Left hindlimb (tissue), 1 donor: ENCODE measurements at places on chromosomes 1 and 21.

DNA sequence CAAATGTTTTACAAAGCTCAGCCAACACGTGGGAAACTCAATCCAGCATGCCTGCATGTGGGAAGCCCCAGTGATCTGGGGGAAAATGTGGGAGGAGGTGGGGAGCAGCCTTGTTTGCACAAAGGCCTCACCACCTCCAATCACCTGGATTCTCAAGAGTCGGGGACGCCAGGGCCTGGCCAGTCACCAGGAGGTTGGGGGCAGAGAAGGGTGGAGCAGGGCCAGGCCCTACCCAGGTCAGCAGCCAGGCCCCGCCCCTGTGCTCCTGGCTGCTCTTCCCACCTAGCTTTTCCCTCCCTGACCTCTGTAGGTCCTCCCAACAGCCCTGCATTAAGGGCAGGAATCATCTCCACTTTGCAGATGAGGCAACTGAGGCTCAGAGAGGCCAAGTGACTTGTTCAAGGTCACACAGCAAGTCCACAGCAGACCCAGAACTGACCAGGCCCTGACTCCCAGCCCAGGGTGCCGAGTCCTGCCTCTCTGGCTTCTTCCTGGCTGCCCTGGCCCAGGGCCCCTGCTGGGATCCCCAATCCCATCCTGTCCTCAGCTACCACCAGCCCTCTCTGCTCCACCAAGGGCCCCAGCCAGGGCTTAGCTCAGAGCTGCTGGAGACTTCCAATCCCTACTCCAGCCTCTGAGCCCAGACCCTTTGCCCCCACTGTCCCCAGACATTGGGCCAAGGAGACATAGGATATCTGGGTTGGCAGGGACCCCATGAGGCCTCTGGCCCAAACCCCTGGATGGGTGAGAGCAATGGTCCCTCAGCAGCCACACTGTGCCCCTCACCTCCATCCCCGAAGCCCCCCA lies 508.6 kb downstream of the PTPRU start:
- no peak for DNase-seq

GRCh38 chr1:85356130-85356529 lies 79.7 kb upstream of the BCL10 start:
- no peak for DNase-seq

- DNase-seq, result no peak
Measured at GRCh38 chr1:6580593-6581409, 1.0 kb downstream of the ZBTB48 start.

DNA sequence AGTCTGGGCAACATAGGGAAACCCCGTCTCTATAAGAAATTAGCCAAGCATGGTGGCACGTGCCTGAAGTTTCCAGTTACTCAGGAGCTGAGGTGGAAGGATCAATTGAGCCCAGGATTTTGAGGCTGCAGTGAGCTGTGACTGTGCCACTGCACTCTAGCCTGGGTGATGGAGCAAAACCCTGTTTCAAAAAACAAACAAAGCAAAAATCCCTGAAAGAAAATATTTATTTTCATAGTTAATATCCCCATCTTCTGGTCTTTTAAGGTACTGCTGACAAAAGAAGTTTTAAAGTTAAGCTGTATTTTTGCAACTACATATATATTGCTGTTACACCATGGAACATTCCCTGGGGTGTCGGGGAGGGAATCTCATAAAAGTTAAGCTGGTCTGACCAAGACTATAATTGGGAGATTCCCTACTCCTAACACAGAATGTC lies 26.0 kb downstream of the VAMP4 start:
- no peak for DNase-seq

GRCh38 chr1:62904856-62905225 lies 120.9 kb downstream of the ATG4C start:
- DNase-seq, result no peak

GRCh38 chr21:42939582-42940413 lies 14.4 kb upstream of the ERVH48-1 start:
- peak; percentile 89 for DNase-seq

- DNase-seq, result no peak
Measured at GRCh38 chr21:27674041-27674615, 707.2 kb upstream of the ADAMTS5 start.

- no peak for DNase-seq
Measured at GRCh38 chr21:35611708-35612132, 448.6 kb downstream of the SETD4 start.

GRCh38 chr1:92858564-92859399 lies 26.9 kb downstream of the RPL5 start:
- DNase-seq, result peak; percentile 45

DNA sequence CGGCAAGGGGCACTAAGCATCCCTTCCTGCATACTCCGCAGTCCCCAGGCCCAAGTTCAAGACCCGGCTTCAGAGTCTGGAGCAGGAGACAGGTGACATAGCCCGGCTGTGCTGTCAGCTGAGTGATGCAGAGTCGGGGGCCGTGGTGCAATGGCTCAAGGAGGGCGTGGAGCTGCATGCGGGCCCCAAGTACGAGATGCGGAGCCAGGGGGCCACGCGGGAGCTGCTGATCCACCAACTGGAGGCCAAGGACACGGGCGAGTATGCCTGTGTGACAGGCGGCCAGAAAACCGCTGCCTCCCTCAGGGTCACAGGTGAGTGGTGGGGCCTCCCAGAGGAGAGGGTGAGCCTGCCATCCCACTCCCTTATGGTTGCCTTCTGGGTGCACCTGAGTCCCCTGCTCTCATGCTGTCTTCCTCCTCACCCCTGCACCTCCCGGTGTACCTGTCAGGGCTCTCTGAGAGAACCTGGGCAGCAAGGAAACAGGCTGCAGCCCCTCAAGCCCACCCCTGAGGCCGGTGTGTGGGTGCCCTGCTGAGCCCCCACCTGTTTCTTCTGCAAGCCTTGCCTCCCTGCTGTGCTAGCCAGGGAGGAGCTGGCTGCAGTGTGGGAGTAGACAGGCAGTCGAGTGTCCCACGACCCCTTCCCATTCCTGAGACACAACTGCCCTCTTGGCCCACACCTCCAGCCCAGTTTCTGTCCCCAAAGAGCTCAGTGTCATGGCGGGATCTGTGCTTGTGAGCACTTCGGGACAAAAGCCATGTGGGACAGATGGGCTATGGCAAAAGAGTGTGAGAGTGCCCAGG lies 99.2 kb downstream of the TRIM11 start:
- DNase-seq, result no peak

- no peak for DNase-seq
Measured at GRCh38 chr1:218048828-218049420, 236.2 kb upstream of the RRP15 start.

DNA sequence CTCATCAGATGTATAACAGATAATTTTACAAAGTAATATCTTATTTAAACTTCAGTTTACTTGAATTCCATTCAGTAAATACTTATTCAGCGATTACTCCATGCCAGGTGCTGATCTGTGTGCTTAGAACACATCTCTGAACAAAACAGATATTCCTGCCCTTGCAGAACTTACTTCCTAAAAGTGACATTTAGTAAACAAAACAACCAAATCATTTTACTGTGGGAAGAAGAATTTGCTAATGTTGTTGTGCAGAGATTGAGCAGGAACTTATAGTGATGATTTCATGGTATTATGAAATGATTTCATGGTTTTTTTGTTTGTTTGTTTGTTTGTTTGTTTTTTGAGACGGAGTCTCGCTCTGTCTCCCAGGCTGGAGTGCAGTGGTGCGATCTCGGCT lies 39.3 kb upstream of the WLS start:
- DNase-seq, result no peak

GRCh38 chr1:190367200-190367599 lies 110.5 kb downstream of the BRINP3 start:
- no peak for DNase-seq

DNA sequence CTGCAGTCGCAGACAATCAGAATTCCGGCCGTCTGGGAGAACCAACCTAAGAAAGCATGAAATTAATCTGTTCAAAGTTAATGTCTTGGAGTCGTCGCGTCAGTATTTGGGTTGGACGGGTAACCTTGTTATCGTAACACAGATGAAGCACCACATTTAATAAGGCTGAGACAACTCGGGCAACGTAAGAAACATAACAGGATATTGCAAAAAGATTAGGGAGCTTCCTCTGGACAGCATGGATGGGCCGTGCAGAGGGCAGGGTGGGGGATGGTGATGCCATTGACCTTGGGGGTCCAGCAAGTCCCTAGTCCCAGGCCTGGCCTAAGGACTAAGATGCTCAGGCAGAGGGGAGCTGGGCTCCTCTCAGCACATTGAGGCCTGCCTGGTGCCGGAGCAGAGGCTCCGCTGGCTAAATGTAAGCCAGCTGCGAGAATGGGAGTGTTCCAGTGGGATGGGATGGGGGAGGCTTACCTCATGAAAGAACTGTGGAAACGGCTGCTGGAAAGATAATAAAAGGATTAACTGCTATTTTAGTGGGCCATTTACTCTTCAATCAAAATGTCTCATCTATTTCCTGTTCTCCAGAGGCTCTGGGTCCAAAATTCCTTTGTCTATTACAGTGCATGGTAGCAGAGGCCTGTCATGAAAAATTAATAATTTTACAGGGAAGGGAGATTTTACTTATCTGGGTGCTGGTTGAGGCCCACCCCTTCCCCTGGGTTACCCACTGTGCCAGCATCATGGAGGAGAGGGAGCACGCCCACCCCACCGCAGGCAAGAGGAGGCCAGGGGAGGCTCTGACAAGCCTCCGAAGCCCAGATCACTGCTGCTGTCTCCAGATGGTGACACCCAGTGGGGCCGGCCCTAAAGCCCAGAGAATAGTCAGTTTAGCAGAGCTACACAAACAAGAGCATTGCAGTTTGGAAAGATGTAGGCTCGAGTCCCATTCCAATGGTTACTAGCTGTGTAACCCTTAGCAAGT lies 131.6 kb downstream of the DMRTB1 start:
- peak; percentile 61 for DNase-seq

DNA sequence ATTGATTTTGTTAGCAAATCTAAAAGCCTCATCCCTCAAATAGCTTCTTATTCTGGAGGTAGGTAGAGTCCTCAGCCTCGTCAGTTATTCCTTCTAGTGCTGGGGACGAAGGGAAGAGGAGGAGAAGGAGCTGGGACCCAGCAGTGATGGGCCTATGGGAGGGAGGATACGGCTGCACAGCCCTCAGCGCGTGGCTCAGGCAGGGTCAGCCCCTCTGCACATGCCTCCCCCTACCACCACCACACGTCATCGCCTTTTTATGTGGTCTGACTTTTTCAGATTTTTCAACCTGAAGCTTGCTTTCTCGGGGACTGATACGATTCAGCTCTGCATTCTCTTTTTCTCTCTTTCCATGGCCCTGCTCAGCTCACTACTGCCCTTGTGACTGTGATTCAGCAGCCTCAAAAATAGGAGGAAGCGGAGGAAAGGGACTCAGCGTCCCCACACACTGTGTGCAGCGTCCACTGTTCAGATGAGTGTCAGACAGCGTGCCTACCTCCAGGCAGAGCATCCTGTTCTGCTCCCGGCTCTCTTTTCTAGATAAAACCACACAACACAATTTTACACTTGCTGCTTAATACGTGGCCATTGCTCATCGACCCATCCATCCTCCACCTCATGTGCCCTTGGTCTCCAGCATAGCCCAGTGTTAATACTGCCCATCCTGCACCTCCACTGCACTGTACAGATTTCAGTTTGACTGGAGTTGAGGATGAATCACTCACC lies 827 bp downstream of the OR2B11 start:
- DNase-seq, result no peak

DNA sequence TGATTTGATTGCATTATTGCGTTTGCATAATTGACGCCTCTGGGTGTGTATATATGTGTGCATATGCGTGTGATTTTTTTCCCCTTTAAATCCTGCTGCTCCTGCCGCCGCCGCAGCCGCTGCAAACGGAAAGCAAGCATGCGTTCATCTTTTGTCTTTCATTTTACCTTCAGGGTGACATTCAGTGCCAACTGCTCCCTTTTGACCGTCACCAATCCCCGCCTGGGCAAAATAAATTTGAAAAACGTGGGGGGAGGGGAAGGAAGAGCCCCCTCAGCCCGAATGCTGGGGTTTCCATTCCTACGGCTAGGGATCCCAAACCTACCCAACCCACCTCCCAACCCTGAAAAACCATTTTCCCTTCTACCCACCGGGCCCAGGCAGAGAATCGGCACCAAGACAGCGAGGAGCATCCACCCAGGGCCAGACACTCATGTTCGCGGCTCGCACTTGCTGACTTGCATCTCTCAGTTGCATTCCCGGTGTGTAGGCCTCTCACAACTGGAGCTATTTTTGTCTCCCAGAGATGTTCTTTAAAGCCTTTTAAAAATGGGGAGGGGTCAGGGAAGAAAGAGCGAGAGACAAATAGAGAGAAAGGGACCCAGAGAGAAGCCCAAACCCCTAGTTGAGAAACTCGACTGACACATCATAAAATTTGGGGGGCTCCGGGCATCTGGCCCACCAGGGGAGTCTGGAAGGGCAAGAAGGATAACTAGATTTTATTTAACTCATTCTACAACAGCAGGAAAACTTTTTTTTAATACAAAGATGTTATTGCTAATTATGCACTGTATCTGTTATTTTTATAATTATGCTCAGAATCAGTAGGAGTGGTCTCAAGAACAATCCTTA lies 367.1 kb upstream of the ESRRG start:
- DNase-seq, result peak; percentile 45

DNA sequence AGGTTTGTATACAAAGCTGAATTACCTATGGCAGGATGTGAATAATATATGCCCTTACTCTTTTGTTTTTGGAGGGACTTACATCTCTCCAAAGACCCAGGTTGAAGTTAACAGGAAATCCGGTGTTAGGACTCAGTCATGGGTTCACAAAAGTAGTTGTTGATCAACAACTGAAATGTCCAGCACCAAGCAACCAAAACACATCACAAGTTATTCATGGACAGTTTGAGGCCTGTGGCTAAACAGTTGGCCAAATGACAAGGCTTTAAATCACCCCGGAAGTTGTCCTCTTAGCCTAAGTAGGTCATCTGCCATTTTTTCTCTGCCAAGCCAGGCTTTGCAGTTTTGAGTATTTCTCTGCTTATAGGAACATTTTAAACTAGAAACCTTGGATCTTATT lies 89.9 kb downstream of the CD247 start:
- DNase-seq, result no peak

DNA sequence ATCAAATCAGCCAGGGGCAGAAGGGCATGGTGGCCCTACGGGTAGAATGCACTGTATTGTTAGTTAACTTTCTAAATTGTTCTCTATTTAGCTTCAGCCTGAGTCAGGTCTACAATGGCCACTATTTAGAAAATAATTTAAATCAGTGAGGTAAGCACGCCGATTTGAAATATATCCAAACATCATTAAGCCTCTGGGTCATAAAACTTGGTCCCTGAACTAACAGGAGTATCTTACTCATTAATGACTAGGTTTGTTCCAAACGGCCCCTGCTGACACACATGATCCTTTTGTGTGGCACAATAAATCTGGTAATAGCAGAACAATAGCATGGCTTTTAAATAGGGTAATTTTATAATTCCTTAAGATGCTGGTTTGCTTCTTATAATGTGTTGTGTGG lies 48.4 kb downstream of the STX6 start:
- DNase-seq, result no peak

GRCh38 chr1:159653201-159653600 lies 61.2 kb downstream of the CRP start:
- no peak for DNase-seq

GRCh38 chr1:46458190-46458589 lies 31.4 kb upstream of the DMBX1 start:
- no peak for DNase-seq
